ENCODE measurements at places on chromosomes 7 and 10. TPM values are rescaled to one million over a fixed set of nuclear protein-coding genes. Genes with fewer than 3 reads are reported as not detected.

Gene TUBAL3
- not detected for total RNA-seq

Gene HTR5A
- not detected for total RNA-seq

Gene SPAM1
- not detected for total RNA-seq

Gene POLL
- 15.4 TPM for total RNA-seq

Gene HOXA13
- total RNA-seq: 2.1 TPM

Gene IL6
- not detected for total RNA-seq

Gene BTBD16
- 0.55 TPM for total RNA-seq

GRCh38 chr10:53093878-53094277 lies 321.3 kb upstream of the MBL2 start:
- DNase-seq: no peak

GRCh38 chr7:42913591-42913990 lies 1.7 kb upstream of the C7orf25 start:
- DNase-seq: no peak

DNA sequence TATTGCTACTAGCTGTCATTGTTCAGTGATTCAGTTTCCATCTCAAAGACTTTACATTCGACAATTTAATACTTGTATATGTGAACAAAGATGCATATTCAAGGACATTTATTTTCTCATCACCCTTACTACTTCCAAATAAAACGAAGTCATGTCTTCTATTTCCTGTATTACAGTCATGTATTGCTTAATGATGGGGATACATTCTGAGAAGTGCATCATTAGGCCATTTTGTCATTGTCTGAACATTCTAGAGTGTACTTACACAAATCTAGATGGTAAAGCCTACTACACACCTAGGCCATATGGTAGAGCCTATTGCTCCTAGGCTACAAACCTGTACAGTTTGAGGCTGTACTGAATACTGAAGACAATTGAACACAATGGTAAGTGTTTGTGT lies 6.5 kb downstream of the C10orf95 start:
- DNase-seq: no peak

DNA sequence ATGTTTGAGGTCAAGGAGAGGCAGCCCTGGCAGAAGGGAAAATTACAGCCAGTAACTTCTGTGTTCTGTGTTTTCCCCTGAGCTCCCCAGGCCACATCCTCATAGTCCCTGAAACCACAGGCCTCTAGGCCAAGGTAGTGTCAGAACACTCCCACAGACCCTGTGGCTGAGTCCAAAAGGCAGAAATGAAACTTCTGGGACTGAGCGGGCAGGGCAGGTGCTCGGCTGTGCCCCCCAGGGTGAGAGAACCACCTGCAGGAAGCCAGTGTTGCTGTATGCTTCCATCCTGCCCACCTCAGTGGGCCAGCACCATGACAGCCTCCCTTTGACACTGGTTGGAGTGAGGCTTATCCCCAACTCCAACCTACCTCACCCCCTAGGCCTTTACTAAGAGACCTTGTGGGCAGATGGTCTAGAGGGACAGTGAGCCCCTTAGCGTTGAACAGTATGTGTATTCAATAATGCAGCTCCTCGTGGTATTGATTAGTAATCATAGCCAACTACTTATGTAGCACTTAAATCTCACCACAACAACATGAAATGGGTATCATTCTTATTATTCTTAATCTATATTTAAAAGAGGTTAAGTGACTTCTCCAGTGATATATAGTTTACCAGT lies 30.3 kb downstream of the PIK3CG start:
- no peak for DNase-seq

- no peak for DNase-seq
Measured at GRCh38 chr7:27614095-27614494, 48.6 kb downstream of the HIBADH start.

GRCh38 chr7:132398253-132398925 lies 177.9 kb downstream of the PLXNA4 start:
- DNase-seq: no peak

- DNase-seq: no peak
Measured at GRCh38 chr7:1673581-1674118, 3.6 kb downstream of the ELFN1 start.
